Fibroblast of the aortic adventitia (primary cell): ENCODE measurements at places on chromosomes 1 and 21.

- peak; percentile 8 for DNase-seq
Observed at GRCh38 chr1:23111600-23112535, 56.8 kb downstream of the LUZP1 start.

GRCh38 chr1:210586771-210587170, 258.1 kb downstream of the HHAT start:
- DNase-seq, result no peak

GRCh38 chr21:42626171-42626570, 27.2 kb upstream of the PDE9A start:
- DNase-seq, result no peak

- no peak for DNase-seq
Observed at GRCh38 chr1:76262601-76263000, 188.1 kb downstream of the ST6GALNAC3 start.

DNA sequence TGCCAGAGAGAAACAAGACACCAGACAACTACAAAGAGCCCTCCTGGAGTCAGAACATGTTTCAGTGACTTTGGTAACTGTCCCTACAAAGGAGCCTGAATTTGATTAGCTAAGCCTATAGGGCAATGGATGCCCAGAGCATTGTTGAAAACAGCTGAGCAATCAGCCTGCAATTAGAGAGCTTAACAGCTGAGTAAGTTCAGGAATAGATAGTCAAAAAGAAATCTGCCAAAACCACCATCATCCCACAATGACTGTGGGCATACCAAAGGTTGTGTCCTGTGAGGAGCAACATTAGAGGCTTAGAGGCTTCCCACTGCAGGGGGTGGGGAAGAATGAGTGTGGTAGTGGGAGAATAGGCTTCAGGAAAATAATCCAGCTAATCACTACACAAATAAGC, 32.1 kb downstream of the SH3BP5L start:
- DNase-seq, result no peak

DNA sequence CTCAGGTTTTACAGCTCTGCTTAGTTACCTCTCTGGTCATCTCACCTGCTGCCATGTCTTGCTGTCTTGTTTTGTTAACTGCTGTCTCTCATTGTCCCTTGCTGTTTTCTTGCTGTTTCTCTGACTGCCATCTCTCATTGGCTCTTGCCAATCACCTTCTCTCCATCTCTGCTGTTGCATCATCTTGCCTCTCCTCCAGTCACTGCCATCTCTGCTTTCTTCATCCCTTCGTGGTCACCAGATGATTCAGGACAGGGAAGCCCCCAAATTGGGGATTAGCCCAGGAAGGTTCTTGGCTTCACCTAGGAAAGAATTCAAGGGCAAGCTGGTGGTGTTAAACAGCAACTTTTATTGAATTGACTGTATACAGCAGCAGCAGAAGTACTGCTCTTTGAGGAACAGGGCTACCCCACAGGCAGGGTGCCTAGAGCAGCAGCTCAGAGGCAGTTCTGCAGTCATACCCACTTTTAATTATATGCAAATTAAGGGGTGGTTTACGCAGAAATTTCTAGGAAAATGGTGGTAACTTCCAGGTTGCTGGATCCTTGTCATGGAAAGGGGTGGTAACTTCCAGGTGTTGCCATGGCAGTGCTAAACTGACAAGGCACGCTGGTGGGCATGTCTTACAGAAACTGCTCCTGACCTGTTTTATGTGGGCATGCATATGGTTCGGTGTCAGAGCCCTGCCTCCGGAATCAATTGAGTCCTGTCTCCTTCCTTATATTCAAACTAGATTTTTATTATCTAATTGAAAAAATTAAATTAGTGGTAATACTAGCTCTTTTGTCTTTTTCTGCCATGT, 33.4 kb downstream of the SUCO start:
- DNase-seq, result no peak

- peak; percentile 39 for DNase-seq
Observed at GRCh38 chr1:12409681-12410080, 179.9 kb downstream of the VPS13D start.

DNA sequence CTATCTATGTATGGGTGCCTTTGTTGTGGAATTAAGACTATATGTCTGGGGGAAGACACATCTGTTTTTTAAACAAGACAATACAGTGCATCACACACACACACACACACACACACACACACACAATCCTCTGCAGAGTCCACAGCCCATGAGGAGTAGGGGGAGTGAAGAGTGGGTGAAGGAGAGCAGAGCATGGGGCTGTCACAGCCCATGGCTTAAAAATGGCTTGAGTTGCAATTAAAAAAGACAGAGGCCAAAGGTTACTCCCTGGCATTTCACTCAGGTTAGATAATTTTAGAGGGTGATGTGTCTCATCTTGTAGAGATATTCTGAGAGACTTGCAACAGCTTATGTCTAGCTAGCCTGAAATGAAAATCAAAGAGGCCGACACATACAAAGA, 176.5 kb upstream of the PLXNA2 start:
- no peak for DNase-seq

- DNase-seq, result no peak
Observed at GRCh38 chr1:84401156-84401555, 2.9 kb downstream of the DNASE2B start.
